Stimulated activated CD8-positive, alpha-beta memory T cell treated with anti-CD3 and anti-CD28 coated beads, Interleukin-4, amount 100 ng/mL, for 4 hours (primary cell): ENCODE measurements at places on chromosomes 7 and 10.

DNA sequence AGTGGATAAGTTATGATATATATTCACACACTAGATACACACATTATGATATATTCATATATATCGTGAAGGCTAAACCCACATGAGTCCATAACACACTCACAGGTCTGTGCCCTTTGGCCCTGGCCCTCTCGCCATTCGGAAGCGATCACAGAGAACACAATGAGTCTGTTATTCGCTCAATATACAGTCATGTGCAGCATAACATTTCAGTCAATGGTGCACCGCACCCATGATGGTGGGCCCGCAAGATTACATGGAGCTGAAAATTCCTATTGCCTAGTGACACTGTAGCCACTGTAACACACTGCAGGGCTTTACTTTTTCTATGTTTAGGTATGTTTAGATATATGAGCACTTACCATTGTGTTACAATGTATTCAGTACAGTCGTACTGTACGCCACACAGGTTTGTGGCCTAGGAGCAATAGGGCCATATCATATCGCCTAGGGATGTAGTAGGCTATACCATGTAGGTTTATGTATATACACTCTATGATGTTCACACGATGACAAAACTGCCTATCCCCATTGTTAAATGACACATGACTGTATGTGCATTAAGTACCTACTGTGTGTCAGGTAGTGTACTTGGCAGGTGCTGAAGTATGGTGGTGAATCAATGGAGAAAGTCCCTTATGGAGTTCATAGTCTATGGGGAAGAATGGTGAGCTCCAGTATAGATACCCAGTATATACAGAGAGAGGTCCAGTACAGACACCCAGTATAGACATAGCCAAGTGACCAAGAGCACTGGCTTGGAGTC lies 198.8 kb upstream of the KLF14 start:
- DNase-seq, result no peak

DNA sequence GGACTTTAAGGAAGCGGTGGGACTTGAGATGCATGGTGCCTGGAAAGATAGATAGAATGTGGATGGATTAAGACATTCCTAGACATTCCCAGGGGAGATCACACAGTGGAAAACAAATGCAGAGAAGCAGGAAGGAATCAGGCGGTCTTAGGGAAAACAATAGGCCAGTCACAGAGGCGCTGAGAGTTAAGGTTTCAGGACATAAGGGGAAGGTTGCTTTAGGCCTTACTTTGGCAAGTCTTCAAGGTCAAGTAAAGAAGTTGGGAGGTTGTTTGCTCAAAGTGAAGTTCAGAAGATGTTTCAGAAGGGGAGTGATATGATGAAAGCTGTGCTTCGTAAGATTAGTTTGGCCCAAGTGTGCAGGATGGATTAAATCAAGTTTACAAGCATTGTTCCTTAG lies 109.4 kb downstream of the SUGCT start:
- DNase-seq, result no peak

DNA sequence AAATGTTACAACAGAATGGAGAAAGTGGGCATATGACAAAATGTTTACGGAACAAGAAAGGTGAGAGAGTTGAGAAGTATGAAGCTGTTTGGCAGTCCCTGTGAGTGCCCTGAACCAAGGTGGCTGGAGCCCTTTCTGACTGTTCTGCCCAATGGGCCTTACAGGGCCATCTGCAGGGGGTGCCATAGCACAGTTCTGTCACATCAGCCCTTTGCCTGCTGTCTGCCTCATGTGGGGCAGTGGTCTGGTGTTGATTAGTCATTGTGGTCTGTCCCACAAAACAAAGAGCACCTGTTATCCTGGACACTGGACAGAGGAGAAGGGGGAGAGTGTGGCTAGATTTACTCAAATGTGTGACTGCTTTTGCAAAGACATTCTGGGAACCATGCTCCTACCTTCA lies 51.5 kb upstream of the OSBPL3 start:
- DNase-seq, result no peak

GRCh38 chr7:26346611-26347203 lies 55.0 kb downstream of the SNX10 start:
- DNase-seq, result no peak

DNA sequence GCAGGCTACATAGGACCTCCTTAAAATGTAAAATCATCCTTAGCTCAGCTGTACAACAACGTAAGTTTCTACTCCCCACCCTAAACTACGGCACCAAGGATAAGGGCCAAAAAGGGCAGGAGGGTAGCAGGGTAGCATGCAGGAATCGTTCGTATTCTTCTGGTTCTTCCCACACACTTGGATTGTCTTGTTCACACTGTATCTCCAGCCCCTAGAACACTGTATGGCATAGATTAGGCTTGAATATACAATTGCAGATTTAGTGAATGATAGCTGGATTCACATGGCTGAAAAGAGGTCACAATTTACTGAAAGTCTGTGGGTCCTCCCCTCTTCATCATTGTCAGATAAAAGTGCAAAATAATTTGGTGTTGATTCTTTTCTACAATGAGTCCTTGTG lies 28.2 kb upstream of the PRKAR2B start:
- DNase-seq, result no peak

- DNase-seq, result no peak
Observed at GRCh38 chr7:151777495-151777880, 99.4 kb downstream of the PRKAG2 start.

DNA sequence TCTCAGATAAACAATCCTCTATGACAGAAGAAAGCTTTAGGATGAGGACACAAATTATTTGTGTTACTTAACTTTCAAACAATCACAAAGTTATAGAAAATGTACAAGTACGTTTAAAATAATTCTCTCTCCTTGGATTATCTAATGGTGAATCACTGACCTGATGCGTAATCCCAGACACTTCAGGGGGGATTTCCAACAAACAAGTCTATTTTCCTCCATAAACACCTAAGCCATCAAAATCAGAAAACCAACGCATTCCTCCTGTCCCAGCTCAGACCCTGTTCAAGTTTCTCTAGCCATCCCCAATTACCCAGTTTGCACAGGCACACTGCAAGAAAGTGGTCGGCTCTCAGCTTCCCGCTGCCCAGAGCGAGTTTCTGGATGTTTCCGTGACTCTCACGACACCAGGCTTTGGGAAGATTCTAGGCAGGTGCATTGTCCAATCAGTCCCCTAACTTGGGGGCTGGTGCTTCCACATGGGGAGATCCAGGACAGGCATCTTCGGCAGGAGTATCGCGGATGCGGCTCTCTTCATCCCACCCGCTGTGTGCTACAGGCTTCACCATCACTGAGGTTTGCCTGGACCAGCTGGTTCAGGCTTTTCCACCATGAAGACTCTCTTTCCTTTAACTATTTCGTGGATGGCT lies 200.0 kb downstream of the ZMYND11 start:
- no peak for DNase-seq

GRCh38 chr7:148719753-148720152 lies 21.1 kb downstream of the CUL1 start:
- DNase-seq, result no peak

DNA sequence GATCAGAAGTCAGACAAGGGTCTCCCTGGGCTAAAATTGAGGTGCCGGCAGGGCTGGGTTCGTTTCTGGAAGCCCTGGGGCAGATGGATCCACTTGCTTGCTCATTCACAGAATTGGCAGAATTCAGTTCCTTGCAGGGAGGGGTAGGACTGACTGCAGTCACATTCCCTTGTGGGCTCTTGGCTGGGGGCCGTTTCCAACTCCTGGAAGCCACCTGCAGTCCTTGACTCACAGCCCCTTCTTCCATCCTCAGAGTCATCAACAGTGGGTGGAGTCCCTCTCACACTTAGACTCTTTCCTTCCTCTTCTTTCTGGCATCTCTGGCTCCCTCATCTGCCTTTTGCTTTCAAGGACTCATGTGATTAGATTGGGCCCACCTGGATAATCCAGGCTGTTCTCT lies 54.6 kb upstream of the NANOS1 start:
- no peak for DNase-seq

DNA sequence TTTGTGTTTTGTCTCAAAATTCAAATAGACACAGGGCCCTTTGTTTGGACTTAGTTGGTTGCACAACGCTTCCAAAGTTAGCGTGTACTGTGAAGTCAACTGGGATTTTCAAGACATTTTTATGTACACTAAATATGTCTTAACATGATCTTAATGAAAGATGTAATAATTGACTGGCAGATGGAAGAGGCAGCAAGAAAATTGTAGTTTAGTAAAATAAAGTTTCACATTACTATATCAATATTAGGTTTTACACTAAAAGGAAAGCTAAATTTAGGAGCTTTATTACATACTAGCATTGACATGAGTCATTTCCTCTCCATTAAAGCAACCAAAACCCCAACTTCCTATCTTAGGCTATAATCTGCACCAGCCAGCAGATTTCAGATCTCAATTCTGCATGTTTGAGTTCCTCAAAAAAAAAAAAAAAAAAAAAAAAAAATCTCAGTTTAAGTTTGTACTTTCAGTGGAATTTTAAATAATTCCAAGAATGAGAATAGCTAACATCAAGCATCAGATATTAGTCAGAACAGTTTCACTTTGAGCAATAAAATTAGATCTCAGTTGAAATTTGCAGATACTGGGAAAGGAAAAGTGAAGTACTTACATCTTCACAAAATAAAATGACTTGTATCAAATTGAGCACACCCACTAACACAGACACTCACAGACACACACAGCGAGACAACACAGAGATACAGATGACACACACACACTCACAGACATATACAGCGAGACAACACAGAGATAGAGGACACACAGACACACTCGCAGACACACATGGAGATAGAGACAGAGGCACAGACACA lies 346.6 kb upstream of the KLF6 start:
- DNase-seq, result no peak

DNA sequence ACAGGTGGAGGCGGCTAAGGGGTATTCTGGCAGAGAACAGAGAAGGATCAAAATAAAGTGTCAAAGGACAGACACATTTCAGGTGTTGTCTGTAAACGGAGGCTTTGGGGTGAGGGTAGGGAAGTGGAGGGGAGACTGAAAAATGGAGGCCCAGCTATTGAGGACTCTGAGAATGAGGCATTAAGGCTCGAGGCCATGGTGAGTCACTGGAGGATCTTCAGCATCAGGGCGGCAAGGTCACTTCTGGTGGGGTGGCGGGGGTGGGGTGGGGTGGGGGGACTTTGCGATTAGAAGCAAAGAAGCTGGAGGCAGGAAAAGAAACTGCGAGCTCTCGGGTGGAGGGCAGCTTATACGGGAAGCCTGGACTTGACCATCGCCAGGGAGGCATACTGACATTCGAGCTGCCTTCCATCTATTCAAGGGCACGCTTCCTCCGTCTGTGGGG lies 58.4 kb upstream of the PCGF5 start:
- no peak for DNase-seq

GRCh38 chr7:8747338-8747737 lies 313.9 kb downstream of the NXPH1 start:
- DNase-seq, result no peak

GRCh38 chr7:101772508-101773211 lies 44.8 kb upstream of the CUX1 start:
- DNase-seq, result no peak

DNA sequence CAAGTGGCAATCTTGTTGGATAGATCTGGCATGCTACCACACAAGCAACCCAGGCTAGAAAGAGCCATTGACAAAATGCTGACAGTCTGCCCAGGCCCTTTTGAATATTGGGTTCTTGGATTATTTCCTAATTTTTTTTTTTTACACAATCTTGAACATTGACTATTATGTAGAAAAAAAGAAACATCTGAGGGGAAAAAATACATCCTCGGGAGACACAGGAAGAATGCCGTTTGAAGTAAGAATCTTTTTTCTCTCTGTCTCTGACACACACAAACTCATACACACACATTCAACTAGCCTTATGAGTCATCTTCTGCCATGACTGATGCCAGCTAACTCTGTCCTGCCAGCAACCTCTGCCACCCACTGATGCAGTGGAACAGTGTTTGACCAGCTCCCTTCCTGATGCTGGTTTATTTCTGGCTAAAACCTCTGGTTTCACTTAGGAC lies 47.2 kb downstream of the SORBS1 start:
- DNase-seq, result no peak

- DNase-seq, result no peak
Observed at GRCh38 chr10:71580415-71580814, 139.2 kb downstream of the C10orf105 start.

DNA sequence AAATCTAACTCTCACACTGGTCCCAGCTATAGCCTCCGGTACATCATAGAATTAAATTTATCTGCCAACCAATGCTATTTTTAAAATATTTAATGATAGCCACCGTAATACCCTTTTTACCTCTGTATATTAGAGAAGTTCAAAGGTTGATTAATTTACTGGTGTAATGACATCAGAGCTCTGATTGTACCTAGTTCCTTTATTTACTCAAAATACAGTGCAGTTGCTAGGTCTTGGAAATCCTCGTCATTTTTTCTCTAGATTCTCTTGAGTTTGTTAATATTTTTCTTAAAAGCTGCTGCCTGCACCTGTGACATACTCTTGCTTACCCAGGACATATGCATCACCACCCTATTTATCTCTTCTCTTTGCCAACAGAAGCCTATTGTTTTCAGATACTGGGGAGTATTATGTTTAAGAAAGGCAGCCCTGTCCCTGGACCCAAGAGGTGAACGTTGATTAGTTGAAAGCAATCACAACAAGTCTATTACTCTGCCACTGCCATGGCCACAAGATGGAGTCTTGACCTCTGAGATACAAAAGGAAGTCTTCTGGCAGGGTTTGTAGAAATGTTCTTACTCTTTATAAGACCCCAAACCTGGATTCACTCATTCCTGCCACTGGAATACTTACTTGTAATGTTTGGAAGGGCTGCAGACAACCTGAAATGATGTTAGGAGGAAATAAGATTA lies 25.6 kb upstream of the TMEM26 start:
- no peak for DNase-seq

GRCh38 chr10:71804077-71804476 lies 30.8 kb upstream of the VSIR start:
- DNase-seq, result no peak

DNA sequence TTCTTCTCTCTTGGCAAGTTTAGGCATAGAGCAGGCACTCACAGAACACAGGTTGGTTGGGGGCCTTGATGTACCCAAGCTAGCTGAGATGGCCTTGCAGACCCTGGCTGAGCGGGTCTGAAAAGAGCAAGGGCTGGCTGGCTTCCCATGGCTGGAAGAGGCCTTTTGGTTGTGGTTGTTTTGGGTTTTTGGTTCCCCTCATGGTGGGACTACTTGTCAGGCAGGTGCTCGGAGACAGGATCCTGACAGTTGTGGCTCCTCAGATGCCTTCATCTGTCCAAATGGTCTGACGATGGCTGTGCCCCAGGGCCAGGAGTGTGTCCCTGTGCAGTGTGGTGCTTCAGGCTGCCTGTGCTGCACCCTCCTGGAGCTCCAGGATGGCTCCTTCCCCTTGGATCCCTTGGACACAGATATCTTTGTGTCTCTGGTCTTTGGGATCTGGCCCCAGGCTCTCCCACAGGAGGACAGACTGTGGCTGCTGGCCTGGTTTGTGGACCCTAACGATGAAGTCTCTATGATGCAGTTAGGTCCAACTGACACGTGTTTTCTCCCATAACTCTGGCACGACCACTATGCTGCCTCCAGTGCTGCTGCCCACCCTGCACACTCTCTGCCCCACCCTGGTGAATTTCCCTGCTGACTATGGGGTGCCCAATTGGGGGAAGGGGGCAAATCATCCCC lies 321.5 kb upstream of the ZNF32 start:
- no peak for DNase-seq

- no peak for DNase-seq
Observed at GRCh38 chr7:28276298-28276697, 95.7 kb upstream of the JAZF1 start.
